ENCODE measurements at places on chromosomes 11 and 22. TPM values are rescaled to one million over a fixed set of nuclear protein-coding genes. Genes with fewer than 3 reads are reported as not detected.

SPON1 gene
- 0.10 TPM for total RNA-seq

GRCh38 chr11:68505596-68505995, 45.0 kb downstream of the PPP6R3 start:
- no peaks in the 10 kb centered on the region for H3K36me3 ChIP-seq
- peaks cover 46% of the 10 kb centered on the region for H3K4me1 ChIP-seq
- H3K27me3 ChIP-seq = no peaks in the 10 kb centered on the region
- DNase-seq = no peak

DNA sequence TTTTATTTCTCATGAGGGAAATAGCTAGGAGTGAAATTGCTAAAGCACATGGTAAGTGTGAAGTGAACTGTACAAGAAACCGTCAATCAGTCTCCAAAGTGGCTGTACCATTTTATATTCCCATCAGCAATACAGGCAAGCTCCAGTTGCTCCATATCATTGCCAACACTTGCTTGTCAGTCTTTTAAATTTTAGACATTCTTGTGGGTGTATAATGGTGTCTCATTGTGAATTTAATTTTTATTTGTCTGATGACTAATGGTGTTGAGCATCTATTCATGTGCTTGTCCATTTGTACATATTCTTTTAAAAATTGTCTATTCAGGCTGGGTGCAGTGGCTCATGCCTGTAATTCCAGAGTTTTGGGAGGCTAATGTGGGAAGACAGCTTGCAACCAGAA, 34.1 kb upstream of the SMCO4 start:
- DNase-seq = no peak
- no peaks in the 10 kb centered on the region for H3K4me1 ChIP-seq
- H3K27me3 ChIP-seq = no peaks in the 10 kb centered on the region
- no peaks in the 10 kb centered on the region for H3K36me3 ChIP-seq
- no peak overlapping the region for H3K27ac ChIP-seq
- H3K4me3 ChIP-seq = no peak overlapping the region

PNPLA5 gene
- total RNA-seq = not detected

DNA sequence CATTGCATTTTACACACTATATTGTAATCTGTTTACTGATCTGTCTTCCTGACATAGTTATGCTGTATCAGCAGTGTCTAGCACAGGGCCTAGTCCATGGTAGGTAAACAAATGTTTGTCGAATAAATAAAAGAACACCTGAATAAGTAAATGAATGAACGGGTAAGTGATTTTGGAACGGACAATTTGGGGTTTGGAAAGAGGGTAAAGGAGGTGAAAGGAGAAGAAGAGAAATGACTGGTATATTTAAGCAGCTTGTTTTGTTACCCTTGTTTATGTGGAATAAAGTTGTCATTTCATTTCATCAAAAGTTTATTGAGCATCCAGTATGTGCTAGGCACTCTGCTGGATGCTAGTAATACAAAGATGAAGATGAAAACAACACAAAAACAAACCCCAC, at the start of gene HEPN1:
HEPN1 (plus strand) TSS at position 301 of the 400 bp plus-strand sequence.
- H3K27me3 ChIP-seq = no peaks in the 10 kb centered on the region
- no peaks in the 10 kb centered on the region for H3K36me3 ChIP-seq
- H3K27ac ChIP-seq = no peak within 1 kb of the TSS
- DNase-seq = no peak

DNA sequence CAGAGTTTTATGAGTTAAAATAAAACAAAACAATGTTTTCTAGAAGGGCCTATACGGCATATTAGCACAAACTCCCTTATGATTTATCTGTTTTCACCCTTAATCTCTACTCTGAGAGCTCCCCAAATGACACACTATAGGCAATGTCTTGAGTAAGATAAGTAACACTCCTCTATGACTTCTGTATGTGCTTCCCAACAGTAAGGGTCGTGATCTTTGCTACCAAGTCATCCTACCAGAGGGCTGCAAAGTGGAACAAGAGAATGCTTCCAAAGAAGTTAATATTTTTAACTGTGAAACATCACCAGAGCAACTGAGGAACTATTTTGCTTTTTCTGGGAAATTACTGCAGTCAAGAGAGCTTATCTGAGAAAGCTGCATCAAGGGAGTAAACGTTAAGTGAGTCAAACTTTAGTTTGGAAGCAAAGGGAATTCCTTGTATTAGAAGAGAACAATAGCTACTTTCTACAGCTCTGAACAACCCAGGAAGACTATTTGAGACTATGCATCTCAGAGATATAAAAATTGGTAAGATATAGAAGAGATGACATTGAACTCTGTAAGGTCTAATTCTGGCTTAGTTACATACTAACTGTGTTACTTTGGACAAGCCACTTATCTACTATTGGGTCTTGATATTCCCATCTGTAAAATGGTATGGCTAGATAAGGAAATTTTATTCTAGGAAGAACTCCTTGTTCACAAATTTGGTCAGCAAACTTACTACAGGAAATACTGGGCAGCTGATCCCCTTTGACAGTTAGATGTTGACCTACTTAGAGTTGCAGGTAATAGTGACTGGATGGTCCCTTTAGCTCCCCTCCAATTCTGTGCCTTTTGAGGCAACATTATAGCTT, 43.7 kb upstream of the CCDC34 start:
- no peaks in the 10 kb centered on the region for H3K27me3 ChIP-seq
- H3K4me3 ChIP-seq = no peak overlapping the region
- H3K4me1 ChIP-seq = peaks cover 18% of the 10 kb centered on the region
- H3K27ac ChIP-seq = peak overlapping the region; percentile 6

MIF gene
- total RNA-seq = 936 TPM

- no peaks in the 10 kb centered on the region for H3K27me3 ChIP-seq
- DNase-seq = peak; percentile 5
- H3K36me3 ChIP-seq = no peaks in the 10 kb centered on the region
- H3K27ac ChIP-seq = peak overlapping the region; percentile 48
- H3K4me1 ChIP-seq = 0 out of 2 replicates have a peak, but pooled peaks cover 3% of the 10 kb centered on the region
Measured at GRCh38 chr11:34586488-34587281, 34.2 kb upstream of the EHF start.

DNA sequence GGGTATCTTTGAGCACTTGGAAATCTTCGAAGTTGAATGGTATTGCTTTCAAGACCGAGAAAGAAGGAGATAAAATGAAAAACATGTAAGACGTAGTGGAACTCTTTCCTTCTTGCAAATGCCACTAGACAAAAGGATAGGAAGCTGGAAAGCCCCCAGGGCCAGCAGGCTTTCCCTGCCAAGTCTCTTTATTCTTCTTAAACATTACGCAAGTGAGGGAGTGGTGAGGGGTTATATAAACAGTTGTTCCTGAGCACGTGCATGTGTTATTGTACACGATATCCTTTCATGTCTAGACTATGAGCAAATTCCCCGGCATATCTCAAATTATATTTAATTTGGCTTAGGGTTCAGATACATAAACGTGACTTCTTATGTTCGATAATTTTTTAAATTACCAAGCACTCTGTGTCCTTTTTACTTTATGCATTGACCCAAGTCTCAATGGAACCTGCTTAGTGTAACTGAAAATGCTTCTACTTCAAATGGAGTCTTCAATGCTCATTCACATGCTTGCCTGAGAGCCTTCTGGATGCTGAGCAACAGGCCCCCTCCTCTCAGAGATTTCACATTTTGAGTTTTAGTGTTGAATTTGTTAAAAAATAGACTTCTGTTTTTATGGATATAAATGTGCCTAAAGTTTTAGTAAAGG, 59.0 kb downstream of the PPP2R1B start:
- no peaks in the 10 kb centered on the region for H3K27me3 ChIP-seq
- H3K36me3 ChIP-seq = peaks cover 3% of the 10 kb centered on the region
- H3K4me1 ChIP-seq = no peaks in the 10 kb centered on the region
- no peak for DNase-seq

GRCh38 chr11:98411777-98412176, 609.0 kb upstream of the CNTN5 start:
- no peak overlapping the region for H3K4me3 ChIP-seq
- H3K27ac ChIP-seq = no peak overlapping the region
- DNase-seq = no peak

GRCh38 chr22:25972397-25972796, 196.9 kb upstream of the SEZ6L start:
- no peaks in the 10 kb centered on the region for H3K36me3 ChIP-seq
- no peak overlapping the region for H3K27ac ChIP-seq
- no peak for DNase-seq
- H3K4me3 ChIP-seq = no peak overlapping the region
- no peaks in the 10 kb centered on the region for H3K27me3 ChIP-seq

DNA sequence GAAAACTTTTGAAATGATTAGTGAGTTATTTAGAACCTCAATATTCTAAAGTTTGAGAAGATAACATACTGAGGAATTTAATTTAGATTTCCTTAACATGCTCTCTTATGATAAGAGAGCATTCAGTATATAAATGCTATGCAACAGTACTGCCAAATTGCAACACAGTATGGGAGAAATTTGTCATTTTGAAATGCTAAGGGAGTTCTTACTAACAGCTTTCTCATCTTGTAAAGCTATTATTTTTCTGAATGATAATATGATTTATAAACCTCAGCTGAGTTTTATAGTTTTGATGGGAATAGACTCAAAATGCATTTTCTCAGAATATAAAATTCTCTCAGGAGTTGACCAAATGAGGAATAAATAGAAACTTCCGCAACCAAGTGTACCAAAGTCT, 108.4 kb downstream of the SPON1 start:
- no peak overlapping the region for H3K27ac ChIP-seq
- H3K4me3 ChIP-seq = no peak overlapping the region
- no peaks in the 10 kb centered on the region for H3K36me3 ChIP-seq
- no peak for DNase-seq
- H3K4me1 ChIP-seq = no peaks in the 10 kb centered on the region
- peaks cover 2% of the 10 kb centered on the region for H3K27me3 ChIP-seq

DNA sequence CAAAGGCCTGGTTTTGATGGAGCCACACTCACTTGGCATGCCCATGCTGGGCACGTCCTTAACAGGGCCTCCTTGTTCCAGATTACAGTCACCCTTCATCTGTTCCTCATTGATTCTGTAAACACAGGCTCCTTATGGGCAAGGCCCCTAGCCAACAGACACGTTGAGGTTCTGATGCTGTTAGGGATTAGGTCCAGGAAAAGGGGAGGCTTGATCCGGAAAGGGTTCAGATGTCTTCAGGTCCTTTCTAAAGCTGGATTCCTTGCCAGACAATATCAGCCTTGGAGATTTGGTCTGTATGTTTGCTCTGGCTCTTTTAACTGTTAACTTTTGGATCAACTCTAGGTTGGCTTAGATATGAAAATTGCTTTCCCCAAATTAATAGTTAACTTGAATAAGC, 46.9 kb upstream of the PRSS23 start:
- no peak overlapping the region for H3K27ac ChIP-seq
- H3K36me3 ChIP-seq = no peaks in the 10 kb centered on the region
- no peak overlapping the region for H3K4me3 ChIP-seq
- no peaks in the 10 kb centered on the region for H3K4me1 ChIP-seq

- peak overlapping the region; percentile 73 for H3K4me3 ChIP-seq
- no peak for DNase-seq
- no peaks in the 10 kb centered on the region for H3K4me1 ChIP-seq
- peak overlapping the region; percentile 78 for H3K27ac ChIP-seq
Measured at GRCh38 chr22:46297151-46297812, 612 bp downstream of the GTSE1 start.

PTPN5 gene
- total RNA-seq = not detected

- no peak overlapping the region for H3K4me3 ChIP-seq
- H3K27me3 ChIP-seq = no peaks in the 10 kb centered on the region
- no peak overlapping the region for H3K27ac ChIP-seq
- H3K4me1 ChIP-seq = no peaks in the 10 kb centered on the region
Measured at GRCh38 chr22:37445501-37445900, 18.2 kb upstream of the ELFN2 start.

CABP7 gene
- total RNA-seq = 2.1 TPM

DNA sequence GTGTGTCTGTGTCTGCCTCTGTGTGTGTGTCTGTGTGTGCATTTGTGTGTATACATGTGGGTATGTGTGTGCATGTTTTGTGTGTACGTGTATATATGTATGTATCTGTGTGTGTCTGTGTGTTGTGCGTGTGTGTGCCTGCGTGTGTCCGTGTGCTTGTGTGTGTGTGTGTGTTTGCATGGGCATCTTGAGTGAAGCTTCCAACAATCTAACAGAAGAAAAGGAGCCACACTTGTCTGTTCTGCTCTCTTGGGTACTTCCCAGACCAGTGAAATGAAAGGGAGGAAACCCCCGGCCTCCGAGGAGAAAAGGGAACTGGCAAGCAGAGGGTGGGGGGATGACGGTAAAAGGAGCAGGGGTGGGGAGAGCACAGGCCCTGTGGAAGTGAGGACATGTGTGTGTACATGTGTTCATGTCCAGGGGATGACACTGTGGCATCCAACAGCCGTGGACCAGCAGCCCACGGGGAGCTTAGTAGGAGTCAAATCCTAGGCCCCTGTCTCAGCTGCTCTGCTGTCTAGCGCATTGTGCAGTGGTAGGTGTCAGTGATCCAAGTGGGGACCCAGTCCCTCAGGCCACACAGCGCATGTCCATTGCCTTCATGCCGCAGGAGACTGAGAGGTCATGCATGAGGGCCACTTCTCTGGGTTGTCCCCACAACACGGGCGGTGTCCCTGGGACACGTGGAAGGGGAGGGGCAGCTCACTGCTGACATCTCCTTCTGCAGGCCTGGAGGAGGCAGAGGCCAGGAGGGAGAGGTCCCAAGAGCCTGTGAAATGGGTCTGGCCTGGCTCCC, 8.1 kb downstream of the CSF2RB start:
- no peak overlapping the region for H3K27ac ChIP-seq
- H3K36me3 ChIP-seq = no peaks in the 10 kb centered on the region
- H3K27me3 ChIP-seq = peaks cover 2% of the 10 kb centered on the region
- H3K4me1 ChIP-seq = no peaks in the 10 kb centered on the region
- no peak for DNase-seq
- no peak overlapping the region for H3K4me3 ChIP-seq

DNA sequence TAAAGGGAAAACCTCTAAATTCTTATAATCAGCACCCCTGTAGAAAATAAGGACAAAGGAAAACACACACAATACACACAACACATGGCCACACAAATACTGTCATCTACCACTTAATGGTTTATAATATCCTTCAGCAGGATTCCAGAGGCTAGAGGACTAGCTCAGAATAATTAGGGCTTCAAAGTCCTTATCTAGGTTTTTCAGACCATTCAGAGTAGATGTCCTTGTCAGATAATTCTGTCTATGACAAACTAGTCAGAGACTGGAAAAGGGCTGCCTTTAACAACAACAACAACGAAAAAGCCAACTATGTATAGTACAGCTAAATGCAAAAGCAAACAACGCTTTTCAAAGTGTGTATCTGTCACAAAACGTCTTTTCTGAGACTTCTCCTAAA, 456.5 kb upstream of the CNTN5 start:
- no peaks in the 10 kb centered on the region for H3K27me3 ChIP-seq
- no peaks in the 10 kb centered on the region for H3K4me1 ChIP-seq
- DNase-seq = no peak
- no peaks in the 10 kb centered on the region for H3K36me3 ChIP-seq

GRCh38 chr11:34233215-34233614, 124.6 kb downstream of the ABTB2 start:
- H3K36me3 ChIP-seq = no peaks in the 10 kb centered on the region
- H3K27ac ChIP-seq = no peak overlapping the region
- DNase-seq = no peak
- H3K4me3 ChIP-seq = no peak overlapping the region
- H3K4me1 ChIP-seq = peaks cover 18% of the 10 kb centered on the region

- no peak overlapping the region for H3K4me3 ChIP-seq
- no peak overlapping the region for H3K27ac ChIP-seq
- no peaks in the 10 kb centered on the region for H3K4me1 ChIP-seq
- no peaks in the 10 kb centered on the region for H3K27me3 ChIP-seq
Measured at GRCh38 chr22:47698906-47699305, 936.5 kb downstream of the TBC1D22A start.

- no peaks in the 10 kb centered on the region for H3K27me3 ChIP-seq
- peaks cover 22% of the 10 kb centered on the region for H3K4me1 ChIP-seq
- H3K36me3 ChIP-seq = peaks cover 10% of the 10 kb centered on the region
- H3K27ac ChIP-seq = no peak overlapping the region
- DNase-seq = no peak
Measured at GRCh38 chr11:61959678-61960077, 7.8 kb downstream of the FTH1 start.

C22orf31 gene
- not detected for total RNA-seq

FGF3 gene
- total RNA-seq = not detected
